ENCODE measurements at places on chromosomes 3 and 15.

DNA sequence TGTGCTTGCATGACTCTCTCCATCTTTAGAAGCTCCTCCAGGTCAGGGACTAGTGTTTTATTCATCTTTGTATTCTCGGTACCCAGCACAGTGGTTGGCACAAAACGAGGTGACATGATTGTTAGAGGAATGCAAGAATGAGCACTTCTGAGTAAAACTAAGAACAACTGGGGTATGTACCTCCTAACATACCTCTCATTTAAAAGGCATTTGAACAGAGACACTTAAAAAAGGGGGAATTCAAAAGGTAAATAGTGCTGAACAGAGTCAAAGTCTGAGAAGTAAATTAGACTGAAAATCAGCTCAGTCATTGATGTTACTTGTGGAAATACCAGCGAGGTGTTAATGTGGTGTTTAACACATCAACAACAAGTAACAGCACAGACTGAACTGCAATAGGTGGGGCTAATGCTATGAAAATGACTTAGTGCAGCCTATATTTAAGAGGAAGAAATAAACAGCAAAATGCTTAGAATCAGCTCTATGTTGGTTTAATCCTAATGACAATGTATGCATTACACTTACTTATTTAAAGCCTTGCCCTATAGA is 102.4 kb downstream of the TMCO5A start:
- DNase-seq = no peak

- DNase-seq = no peak
These were observed 118.2 kb downstream of the GADL1 start for GRCh38 chr3:30776186-30776815.

- peak; percentile 5 for DNase-seq
These were observed 38.7 kb downstream of the GOLGA6A start for GRCh38 chr15:74043425-74044266.

DNA sequence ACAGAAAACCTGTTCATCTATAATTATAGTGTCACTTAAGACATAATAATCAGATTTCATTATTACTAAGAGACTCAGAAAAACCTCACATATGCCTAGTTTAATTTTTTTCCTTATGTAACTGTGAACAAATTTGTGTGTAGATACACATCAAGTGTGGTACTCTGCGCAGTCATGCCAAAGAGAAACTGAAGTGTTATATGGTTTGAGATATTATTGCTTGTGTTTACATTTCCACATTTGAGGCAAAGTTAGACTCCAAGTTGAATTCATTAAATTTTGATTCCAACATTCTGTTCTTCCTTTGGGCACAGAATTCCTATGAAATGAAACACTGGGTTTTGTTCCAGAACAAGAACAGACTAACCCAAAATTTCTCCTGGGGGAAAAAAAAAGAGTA is 2.2 kb downstream of the MBNL1 start:
- no peak for DNase-seq

DNA sequence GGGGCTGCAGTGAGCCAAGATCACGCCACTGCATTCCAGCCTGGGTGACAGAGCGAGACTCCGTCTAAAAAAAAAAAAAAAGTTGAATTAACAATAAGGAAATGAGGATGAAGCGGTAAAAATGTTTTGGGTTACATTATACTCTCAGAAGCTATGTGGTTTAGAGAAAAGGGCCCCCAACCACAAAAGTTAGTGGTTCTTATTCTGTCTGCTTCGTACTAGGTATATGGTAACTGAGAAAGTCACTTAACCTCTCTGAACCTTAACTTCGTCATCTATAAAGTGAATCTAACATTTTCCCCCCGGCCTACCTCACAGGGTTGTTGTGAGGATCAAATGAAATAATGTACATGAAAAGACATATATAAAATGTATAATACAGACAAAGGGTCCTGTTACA is 38.4 kb upstream of the EHHADH start:
- DNase-seq = no peak

GRCh38 chr15:48925714-48926223 is 38.0 kb downstream of the SHC4 start:
- peak; percentile 65 for DNase-seq

DNA sequence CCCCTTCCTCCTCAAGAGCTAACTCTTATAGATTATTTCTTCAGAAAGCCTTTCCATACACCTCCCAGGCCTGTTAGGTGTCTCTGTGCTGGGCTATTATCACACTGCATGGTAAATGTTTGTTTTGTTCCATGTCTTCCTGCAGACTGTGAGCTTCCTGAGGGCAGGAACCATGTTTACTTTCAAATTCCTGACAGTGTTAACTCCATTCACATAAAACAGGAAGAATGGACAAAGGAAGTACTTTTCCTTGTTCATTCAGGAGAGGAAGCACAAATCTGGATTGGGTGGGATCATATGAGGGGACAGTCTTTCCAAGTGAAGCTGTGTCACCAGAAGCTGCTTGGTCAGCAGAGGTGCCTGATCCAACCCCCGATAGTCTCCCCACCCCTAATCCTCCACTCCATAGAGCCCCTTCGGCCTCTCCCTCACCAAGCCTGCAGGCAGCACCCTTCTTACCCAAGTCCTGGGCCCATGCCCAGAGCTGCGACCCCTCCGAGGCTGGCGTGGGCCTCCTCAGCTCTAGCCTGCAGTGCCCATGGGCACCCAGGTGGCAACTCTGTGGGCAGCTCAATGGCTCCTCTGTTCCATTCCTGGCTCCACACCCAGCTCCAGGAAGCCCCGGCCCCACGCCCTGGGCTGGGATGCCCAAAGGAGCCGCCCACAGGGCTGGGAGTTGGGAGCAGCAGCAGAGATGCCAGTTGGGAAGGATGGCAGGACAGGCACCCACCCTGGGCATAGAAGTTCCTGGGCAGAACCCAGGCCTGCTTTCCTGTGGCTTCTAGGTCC is 6.9 kb downstream of the SHF start:
- no peak for DNase-seq

- no peak for DNase-seq
These were observed 70.6 kb downstream of the SEMA6D start for GRCh38 chr15:47787875-47788274.

DNA sequence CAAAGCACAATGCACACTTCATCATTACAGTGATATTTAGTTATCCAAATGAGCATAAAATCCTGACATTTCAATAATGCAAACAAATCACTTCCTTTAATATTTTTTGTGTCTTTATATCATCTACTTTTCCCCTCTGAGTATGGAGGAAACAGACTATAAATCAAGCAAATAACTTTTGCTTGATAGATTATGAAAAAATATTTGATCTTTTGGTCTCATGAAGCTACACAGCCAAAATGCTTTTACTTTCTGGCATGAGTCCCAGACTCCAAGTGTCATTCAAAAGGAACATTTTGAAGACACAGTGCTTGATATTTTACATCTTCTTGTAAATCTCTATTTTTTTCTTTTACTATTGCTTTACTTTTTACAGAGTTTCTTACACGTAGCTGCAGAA is 215.3 kb upstream of the ROBO1 start:
- DNase-seq = no peak

DNA sequence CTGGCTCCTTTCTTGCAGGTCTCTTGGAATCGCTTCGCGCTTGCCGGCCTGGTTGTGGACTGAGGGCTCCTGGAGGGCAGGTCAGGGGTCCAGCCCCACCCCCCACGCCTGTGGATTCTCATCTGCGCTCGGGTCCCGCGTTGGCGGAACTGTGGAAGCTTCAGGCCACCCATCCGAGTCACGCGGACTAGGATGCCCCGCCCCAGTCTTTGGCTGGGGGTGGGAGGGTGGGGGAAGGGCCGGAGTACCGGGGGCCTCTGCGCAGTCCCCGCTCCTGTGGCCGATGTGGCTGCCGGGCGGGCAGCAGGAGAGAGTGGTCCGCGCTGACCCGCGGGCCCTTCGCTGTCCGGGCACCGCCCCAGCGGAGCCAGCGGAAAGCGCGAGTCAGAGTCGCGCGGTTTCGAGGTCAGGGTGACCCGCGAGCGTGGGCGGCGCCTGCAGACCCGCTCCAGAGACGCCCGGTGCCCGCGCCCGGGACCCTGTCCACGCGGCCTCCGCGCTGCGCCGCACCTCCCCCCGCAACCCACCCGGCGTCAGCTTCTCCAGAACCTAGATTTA is 114.2 kb downstream of the KLF13 start:
- peak; percentile 59 for DNase-seq

GRCh38 chr15:57589754-57590153 is 1.9 kb upstream of the MYZAP start:
- DNase-seq = no peak

DNA sequence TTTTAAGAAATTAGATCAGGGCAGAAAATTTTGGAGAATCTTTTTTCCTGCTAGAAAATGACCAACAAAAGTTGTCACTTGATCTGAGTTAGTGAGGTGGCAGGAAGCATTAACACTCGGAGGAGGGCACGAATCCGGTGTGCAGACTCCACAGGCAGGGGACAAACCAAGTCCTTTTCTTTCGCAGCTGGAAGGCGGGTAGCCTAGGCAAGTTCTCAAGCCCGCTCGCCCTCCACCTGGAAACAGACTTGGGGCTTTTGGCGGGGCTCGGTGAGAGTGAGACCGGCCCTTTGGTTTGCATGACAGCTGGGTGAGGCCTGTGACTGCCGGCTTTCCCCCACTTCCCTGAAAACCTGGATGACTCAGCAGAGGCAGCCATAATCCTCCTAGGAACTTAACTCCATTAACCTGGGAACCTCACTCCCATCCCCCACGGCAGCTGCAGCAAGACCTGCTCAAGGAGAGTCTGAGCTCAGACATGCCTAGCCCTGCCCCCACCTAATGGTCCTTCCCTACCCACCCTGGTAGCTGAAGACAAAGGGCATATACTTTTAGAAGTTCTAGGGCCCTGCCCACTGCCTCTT is 134.8 kb downstream of the MFSD1 start:
- no peak for DNase-seq

- DNase-seq = peak; percentile 91
These were observed 223.4 kb upstream of the IL12A start for GRCh38 chr3:159765030-159765859.

GRCh38 chr3:172700256-172700655 is 10.6 kb downstream of the NCEH1 start:
- no peak for DNase-seq

DNA sequence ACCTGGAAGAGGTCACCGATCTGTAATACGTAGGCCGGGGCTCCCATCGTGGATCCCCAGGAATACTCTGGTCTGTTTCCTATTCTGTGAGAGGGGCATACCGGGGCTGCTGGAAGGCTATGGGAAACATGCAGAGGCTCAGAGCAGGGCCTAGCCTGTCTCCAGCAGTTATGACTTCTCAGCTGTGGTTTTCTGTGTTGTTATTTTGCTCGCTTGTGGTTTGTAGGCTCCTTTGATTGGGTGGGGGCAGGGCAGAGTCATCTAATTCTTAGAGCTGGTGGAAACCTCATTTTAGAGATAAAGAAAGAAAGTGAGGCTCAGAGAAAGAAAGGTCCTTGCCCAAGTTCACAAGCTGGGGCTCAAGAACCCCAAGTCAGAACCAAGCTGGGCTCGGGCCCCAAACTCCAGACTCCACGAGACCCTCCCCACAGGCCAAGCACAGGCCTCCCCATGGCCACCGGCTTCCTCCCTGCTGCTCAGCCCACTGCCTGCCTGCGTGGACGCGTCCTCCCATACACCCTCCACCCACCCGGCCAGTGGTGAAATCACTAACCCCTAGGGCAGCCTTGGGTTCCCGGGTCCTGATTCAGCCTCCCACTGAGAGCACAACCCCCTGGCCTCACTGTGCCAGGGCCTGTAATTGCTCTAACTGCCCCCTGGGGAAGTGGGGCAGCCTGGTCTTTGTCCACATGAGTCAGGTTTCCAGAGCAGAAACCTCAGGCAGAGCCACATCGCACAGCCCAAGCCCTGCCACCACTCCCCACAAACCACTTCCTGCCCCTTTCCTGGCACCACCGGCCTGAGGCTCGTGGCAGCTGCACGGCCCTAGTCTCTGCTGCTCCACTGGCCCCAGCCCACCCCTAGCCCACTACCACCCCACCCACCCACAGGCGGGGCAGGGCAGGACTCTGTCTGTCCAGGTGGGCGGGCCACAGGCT is 270.8 kb downstream of the UACA start:
- peak; percentile 80 for DNase-seq

GRCh38 chr3:32113981-32114545 is 7.6 kb downstream of the GPD1L start:
- DNase-seq = no peak

- no peak for DNase-seq
These were observed 11.3 kb upstream of the TUBGCP5 start for GRCh38 chr15:23050708-23051107.

DNA sequence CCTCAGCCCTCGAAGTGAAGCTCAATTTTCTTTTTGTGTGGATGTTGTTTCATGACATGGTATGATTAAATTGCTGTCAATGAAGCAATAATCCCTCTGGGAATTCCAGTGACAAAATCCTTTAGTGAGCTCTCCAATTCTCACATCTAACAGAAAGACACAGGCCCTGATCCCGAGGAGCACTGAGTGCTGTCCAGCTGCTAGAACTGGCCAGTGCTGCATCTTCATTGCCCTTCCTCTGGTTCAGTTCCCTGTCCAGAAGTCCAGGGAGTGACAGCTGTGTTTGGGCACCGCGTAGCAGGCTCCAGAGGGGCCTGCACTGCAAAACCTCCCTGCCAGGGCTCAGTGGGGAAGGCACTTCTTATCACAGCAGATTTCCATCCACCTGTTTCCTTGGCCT is 516.8 kb upstream of the ATP11B start:
- DNase-seq = no peak

DNA sequence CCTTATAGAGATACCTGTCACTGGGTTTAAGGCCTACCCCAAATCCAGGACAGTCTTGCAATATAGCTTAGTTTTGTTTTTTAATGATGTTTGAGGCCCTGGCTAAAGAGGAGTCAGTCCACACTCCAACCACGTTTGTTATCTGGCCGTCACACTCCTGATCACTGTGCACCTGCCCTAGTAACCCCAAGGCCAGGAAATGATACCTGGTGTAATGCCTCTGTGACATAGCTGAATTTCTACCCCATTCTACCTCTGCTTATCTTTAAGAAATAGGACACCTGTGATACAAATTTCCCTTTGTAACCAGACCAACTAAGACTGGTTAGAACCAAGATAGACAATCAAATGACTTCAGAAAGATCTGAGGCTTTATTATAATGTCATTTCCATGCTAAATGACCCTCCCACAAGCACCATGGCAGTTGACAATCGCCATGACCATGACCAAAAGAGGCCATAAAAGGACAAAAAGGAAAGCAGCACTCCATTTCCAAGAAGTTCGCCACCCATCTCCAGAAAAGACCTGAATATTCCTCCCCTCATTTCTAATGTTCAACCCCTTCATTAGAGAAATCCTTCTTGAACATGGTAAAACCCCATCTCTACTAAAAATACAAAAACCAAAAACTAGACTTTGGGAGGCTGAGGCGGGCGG is 4.8 kb upstream of the RTP3 start:
- DNase-seq = no peak

- DNase-seq = no peak
These were observed 1.5 kb downstream of the IRAK2 start for GRCh38 chr3:10166213-10166604.

GRCh38 chr15:92165001-92165346 is 228.7 kb upstream of the ST8SIA2 start:
- no peak for DNase-seq
